ENCODE measurements at places on chromosomes 3 and 15. TPM values are rescaled to one million over a fixed set of nuclear protein-coding genes. Genes with fewer than 3 reads are reported as not detected.
A peak's percentile ranks its signal among the peaks of the same experiment; 100 is the strongest.

DNA sequence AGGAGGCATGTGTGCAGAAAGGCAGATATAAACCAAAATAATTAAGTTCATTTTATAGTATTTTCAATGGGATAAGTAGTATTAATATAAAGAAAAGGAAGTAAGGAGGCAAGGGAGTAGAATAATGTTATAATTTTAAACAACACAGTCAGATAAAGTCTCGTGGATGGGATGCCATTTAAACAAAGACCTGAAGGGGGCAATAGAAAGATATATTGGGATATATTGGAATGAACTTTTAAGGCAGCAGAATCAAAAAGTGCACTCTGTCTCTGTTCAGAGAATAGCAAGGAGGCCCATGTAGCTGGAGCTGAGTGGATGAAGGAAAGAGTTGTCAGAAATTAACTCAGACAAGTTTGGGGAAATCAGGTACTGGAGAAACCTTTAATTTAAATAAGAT, 158.7 kb downstream of the CGGBP1 start:
- no peak overlapping the region for H3K4me3 ChIP-seq
- H3K4me1 ChIP-seq: no peaks in the 10 kb centered on the region
- H3K27me3 ChIP-seq: no peaks in the 10 kb centered on the region
- no peaks in the 10 kb centered on the region for H3K36me3 ChIP-seq
- H3K27ac ChIP-seq: no peak overlapping the region
- no peak for DNase-seq

Gene FAM174B
- 22.1 TPM for total RNA-seq

DNA sequence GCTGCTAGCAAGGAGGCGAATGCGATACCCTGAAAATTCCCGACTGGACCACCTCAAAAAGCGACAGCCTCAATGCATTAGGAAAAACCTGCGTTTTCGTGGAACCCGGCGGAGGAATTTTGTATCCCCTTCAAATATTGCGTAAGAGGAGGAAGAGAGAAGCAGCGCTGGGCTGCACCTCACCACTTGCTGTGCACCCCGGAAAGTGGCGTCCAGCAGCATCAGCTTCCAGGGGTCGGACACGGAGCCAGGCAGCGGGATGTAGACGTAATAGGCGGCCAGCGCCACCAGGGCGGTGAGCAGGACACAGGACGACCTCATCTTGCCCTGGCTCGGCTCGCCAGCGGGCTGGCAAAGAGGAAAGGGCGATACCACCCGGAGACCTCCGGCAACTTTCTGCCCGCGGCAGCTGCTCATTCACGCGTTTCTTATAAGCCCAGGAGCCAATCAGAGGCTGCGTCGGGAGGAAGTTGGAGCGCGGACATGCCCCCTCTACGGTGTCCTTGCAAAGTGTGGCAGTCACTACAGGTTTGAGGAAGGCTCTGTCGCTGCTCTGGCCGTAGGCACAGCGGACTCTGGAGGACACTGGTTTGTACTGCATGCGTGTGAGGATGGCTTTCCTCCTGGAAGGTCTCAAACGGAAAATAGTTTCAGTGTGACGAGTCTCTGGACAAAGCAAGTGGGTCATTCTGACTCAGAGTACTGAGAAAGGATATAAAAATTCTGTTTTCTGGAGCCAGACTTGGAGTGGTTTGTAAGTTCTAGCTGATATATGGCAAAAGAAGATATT, at the start of gene NCEH1:
Gene NCEH1, minus strand, starts transcription at position 404 of the 790 bp plus-strand sequence. Its CDS starts 83 bp downstream, at position 321.
- no peaks in the 10 kb centered on the region for H3K36me3 ChIP-seq
- DNase-seq: peak; percentile 87
- H3K27ac ChIP-seq: peak within 1 kb of the TSS; percentile 82
- H3K27me3 ChIP-seq: no peaks in the 10 kb centered on the region
- peak within 1 kb of the TSS; percentile 93 for H3K4me3 ChIP-seq

DNA sequence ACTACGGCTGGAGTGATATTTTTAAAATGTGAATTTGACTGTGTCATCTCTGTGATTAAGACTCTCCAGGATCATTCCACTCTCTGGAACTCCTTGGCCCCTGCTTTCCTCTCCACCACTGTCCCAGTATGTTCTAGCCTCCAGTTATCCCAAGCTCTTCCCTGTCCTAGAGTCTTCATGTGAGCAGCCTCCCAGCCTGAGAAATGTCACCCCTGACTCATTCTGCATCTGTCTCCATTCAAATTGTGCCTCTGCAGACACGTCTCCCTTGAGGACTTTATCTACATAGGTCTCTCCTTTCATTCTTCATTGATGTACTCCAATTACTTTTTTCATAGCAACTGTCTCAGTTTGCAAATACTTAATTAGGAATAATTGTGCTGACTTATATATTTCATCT, 317.7 kb upstream of the ADAMTS9 start:
- DNase-seq: no peak
- H3K4me3 ChIP-seq: no peak overlapping the region
- H3K27ac ChIP-seq: no peak overlapping the region
- no peaks in the 10 kb centered on the region for H3K4me1 ChIP-seq
- no peaks in the 10 kb centered on the region for H3K27me3 ChIP-seq

DNA sequence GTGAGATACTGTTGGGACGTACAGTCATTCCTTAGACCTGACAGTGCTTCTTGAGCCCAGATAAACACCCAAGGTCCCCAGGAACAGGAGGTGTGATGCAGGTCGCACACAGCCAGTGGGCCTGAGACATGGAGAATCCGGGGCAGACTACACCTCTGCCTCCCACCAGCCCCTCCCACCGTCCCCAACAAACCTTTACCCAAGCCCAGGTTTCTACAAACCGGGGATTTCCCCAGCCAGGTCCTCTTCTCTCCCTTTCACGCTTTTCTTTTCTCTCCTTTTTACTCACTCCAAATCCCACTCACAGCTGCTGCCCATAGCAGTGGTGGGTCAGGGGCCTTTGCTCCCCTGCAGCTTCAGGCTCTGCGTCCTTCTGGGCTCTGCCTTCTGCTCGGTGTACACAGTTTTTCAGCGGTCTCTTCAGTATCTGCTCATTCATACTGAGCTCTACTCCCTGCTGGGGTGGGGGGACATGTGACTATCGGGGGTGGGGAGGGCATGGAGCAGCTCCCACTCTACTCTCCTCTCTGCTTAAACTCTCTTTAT, 4.8 kb upstream of the PCSK6 start:
- H3K27ac ChIP-seq: no peak overlapping the region
- H3K27me3 ChIP-seq: peaks cover 43% of the 10 kb centered on the region
- no peak overlapping the region for H3K4me3 ChIP-seq
- H3K36me3 ChIP-seq: no peaks in the 10 kb centered on the region
- DNase-seq: no peak
- H3K4me1 ChIP-seq: peaks cover 40% of the 10 kb centered on the region

Gene INSYN1
- total RNA-seq: 9.0 TPM

- peaks cover 86% of the 10 kb centered on the region for H3K4me1 ChIP-seq
- no peaks in the 10 kb centered on the region for H3K36me3 ChIP-seq
- peak overlapping the region; percentile 64 for H3K27ac ChIP-seq
- no peaks in the 10 kb centered on the region for H3K27me3 ChIP-seq
These were observed 121.5 kb downstream of the IGF1R start for GRCh38 chr15:98769867-98770266.

Gene RBP2
- total RNA-seq: not detected

DNA sequence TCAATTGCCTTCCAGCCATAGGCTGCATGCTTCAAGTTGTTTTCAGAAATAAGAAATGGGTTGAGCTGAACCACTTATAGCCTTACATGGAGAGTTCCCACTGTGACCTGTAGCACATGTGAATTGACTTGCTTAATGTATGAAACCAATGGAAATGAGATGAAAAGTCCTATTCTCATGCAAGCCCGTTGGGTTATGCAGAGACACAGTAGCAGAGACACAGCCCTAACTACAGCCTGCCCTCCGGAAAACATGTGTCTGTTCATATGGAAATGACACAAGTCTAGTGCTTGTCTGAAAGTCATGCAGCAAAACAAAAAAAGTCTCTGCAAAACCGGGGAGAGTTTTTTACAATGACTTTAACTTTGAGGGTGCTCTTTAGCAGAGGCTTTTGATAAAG, 14.5 kb downstream of the HIGD2B start:
- no peak for DNase-seq
- peaks cover 22% of the 10 kb centered on the region for H3K4me1 ChIP-seq

DNA sequence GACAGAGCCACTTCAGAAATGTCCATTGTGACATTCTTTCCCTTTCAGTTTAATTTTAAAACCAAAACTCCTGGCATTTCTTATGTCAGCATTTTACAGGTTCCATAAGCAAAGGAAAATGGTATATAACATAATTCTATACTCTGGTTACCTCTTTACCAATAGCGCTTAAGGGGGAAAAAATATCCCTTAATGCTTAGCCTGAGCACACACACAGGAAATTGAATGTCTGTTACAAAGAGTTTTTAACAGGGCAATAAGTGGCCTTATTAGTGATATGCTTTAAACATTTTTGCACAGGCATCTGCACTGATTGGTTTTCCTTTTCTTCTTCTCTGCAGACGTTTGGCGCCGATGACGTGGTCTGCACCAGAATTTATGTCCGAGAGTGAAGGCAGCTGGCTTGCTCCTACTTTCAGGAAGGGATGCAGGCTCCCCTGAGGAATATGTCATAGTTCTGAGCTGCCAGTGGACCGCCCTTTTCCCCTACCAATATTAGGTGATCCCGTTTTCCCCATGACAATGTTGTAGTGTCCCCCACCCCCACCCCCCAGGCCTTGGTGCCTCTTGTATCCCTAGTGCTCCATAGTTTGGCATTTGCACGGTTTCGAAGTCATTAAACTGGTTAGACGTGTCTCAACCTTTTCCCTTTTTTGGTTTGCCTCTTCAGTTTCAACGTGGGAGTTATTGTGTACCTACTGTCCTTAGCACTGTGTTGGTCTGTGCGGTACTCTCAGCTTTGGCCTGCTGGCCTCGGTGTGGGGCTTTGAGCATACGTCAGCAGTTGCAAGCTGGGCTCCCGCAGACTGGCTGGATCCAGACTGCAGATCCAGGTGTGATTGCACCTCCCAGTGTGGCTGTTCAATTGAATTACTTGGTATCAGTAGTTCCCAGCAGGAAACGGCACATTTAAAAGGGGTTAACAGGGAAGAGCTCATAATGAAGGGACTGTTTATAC, 7.7 kb downstream of the CRABP1 start:
- H3K4me3 ChIP-seq: no peak overlapping the region
- DNase-seq: no peak
- H3K4me1 ChIP-seq: peaks cover 18% of the 10 kb centered on the region
- H3K27me3 ChIP-seq: no peaks in the 10 kb centered on the region

DNA sequence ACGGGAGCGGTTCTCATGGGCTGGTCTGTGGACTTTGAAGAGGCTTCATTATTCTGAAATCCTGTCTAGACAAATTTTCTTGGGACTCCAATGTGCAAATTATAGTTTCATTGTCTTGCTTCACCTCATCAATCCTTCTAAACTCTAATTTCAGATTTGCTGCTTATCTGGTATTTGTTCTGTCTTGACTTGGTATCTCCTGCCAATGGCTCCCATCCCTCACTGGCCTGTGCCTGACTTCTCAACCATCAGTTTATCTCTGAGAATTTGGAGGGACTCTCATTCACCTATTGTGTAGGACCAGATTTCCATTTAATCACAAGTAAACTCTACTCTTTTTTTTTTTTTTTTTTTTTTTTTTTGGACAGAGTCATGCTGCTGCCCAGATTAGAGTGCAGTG, 960.2 kb upstream of the NR2F2 start:
- no peaks in the 10 kb centered on the region for H3K27me3 ChIP-seq
- H3K27ac ChIP-seq: no peak overlapping the region
- H3K4me1 ChIP-seq: peaks cover 9% of the 10 kb centered on the region
- H3K36me3 ChIP-seq: no peaks in the 10 kb centered on the region
- no peak for DNase-seq

DNA sequence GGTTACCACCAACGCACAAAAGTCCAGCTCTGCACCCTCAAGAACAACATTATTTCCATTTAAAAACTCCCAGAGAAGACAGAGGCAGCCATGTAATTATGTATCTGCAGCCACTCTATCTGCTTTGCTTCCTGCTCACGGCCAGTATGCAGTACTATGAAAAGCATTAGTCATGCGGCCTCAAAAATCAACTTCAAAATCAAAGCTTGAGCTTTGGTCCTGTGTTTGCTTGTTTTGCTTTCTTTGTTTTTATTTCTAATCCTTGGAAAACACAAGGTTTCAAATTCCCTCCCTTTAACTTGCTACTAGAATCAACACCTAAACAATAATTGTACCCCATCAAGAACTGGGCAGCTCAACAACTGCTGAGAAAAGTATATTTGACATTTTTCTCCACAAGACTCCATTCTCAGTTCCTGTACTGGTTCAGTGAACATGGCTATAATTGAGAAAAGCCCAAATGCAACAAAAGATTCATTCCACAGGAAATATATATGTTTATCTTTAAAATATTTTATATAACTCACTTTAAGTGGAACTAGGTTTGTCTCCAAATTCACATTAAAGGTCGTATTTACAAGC, 37.6 kb downstream of the GBE1 start:
- no peak overlapping the region for H3K27ac ChIP-seq
- H3K4me3 ChIP-seq: no peak overlapping the region
- H3K4me1 ChIP-seq: peaks cover 5% of the 10 kb centered on the region
- no peaks in the 10 kb centered on the region for H3K36me3 ChIP-seq
- no peak for DNase-seq

Gene C3orf22
- total RNA-seq: not detected

DNA sequence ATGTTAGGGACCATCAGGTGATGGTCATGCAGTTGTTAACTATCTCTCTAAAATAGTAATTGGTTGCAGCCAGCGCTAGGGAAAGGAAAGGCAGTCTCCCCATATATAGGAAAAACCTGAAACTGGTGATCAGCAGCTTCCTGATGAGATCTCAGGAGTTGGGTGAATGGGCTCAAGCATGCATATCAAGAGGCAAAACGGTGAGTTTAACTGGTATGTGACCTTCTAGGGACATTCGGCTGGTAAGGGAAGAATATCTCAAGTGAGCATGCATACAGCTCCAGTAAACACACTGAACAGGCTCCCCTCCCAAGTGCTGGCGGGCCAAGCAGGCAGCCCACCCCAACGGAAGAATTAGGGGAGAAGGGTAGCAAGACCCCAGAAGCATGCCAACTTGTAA, 49.3 kb upstream of the ROBO2 start:
- 0 out of 2 replicates have a peak overlapping the region, but pooled peaks have one; percentile 40 for H3K27ac ChIP-seq
- no peak for DNase-seq
- peaks cover 18% of the 10 kb centered on the region for H3K4me1 ChIP-seq
- no peaks in the 10 kb centered on the region for H3K27me3 ChIP-seq

DNA sequence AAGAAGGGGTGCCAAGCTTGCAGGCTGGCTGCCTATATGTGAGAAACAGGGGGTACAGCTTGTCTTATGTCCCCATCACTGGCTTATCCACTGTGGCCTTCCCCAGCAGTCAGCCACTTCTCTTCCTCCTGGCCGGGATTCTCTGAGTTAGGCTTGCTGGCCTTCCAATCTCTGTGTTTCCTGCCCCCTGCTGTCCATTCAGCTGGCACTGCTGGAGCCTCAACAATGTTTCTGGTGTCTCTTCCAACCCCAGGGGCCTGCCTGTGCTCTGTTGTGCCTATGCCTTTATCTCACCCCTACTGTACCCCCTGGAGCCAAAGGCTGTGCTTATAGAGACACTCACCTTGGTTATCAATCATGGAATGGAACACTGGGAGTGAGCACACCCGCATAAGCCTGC, 36.5 kb downstream of the ANAPC13 start:
- no peak overlapping the region for H3K4me3 ChIP-seq
- peaks cover 12% of the 10 kb centered on the region for H3K36me3 ChIP-seq
- H3K4me1 ChIP-seq: peaks cover 20% of the 10 kb centered on the region
- DNase-seq: peak; percentile 64
- H3K27ac ChIP-seq: no peak overlapping the region
- peaks cover 23% of the 10 kb centered on the region for H3K27me3 ChIP-seq

Gene GABRR3
- not detected for total RNA-seq

GRCh38 chr3:98073486-98073885, 13.5 kb upstream of the OR5AC2 start:
- H3K27ac ChIP-seq: no peak overlapping the region
- H3K4me3 ChIP-seq: no peak overlapping the region
- no peaks in the 10 kb centered on the region for H3K4me1 ChIP-seq
- no peak for DNase-seq
- H3K27me3 ChIP-seq: no peaks in the 10 kb centered on the region
